ENCODE measurements at places on chromosomes 3 and 15. TPM values are rescaled to one million over a fixed set of nuclear protein-coding genes. Genes with fewer than 3 reads are reported as not detected.
A peak's percentile ranks its signal among the peaks of the same experiment; 100 is the strongest.

- H3K36me3 ChIP-seq = no peaks in the 10 kb centered on the region
- H3K27ac ChIP-seq = no peak overlapping the region
- no peaks in the 10 kb centered on the region for H3K27me3 ChIP-seq
- no peaks in the 10 kb centered on the region for H3K4me1 ChIP-seq
- DNase-seq = no peak
Observed at GRCh38 chr3:67461667-67462142, 192.7 kb downstream of the SUCLG2 start.

GRCh38 chr3:95705786-95706418 is 1108.5 kb upstream of the EPHA6 start:
- H3K27me3 ChIP-seq = no peaks in the 10 kb centered on the region
- H3K4me3 ChIP-seq = peak overlapping the region; percentile 18
- no peak for DNase-seq
- H3K36me3 ChIP-seq = no peaks in the 10 kb centered on the region
- no peak overlapping the region for H3K27ac ChIP-seq

Gene WDR72
- 2.8 TPM for total RNA-seq

- no peaks in the 10 kb centered on the region for H3K4me1 ChIP-seq
- no peaks in the 10 kb centered on the region for H3K27me3 ChIP-seq
- no peak overlapping the region for H3K4me3 ChIP-seq
- H3K36me3 ChIP-seq = no peaks in the 10 kb centered on the region
Observed at GRCh38 chr3:120170223-120170622, 76.0 kb upstream of the GSK3B start.
